ENCODE measurements at places on chromosomes 2 and 18.

- no peak for DNase-seq
Measured at GRCh38 chr2:67057901-67058703, 339.0 kb upstream of the ETAA1 start.

- no peak for DNase-seq
Measured at GRCh38 chr2:129800686-129801085, 178.8 kb upstream of the RAB6C start.

DNA sequence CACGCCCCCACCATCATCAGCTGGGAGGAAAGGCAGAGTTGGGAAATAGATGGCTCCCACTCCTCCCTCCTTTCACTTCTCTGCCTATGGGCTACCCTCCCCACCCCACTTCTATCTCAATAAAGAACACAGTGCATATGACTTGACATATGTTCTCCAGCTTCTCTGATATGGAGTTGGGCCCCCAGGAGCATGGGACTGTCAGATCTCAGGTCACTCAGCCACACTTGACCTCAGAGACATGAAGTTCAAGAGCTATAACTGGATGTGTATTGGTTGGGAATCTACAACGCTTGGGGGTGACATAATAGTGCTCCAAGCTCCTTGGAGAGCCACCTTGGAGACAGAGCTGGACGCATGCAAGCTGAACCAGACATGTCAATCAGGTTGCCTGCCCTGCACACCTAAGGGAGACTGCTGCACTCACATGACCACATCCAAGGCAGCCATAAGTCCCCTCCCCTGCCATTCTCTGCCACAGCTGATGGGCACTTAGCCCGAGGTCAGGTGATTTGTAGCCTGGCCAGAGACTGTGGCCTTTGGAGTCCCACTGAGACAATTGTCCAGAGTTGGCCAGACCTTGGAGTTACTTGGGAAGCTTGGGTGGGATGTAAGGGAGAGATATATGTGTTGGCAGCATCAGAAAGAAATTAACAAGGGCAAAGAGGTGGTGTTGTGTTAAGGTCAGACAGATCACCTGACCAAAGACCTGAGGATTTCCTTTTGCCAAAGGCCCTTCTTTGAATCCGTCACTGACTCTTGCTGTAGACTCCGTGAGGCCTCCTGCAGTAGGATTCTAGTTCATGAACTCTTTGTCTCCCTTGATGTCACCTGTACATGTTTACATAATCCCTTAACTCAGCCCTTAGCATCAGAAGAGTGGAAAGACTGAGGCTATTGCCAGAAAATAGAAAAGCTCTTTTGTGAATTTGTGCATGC lies 3.7 kb downstream of the INHA start:
- DNase-seq: no peak

- no peak for DNase-seq
Measured at GRCh38 chr18:56988022-56988421, 158.9 kb upstream of the BOD1L2 start.

DNA sequence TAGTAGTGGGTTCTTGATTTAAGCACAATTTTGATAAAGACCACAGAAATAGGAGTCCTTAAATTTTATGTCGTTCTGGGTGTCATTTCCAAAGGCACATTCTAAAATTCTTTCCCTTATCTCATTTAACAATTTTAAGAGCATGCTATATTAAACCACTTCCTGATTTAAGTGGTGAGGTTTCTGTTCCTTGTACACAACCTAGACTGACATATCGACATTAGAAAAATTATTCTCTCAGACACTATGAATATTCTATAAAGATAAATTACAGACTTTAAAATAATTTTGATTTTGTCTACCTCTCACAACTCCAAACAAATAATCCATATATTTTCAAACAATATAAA lies 923.8 kb downstream of the LRP1B start:
- no peak for DNase-seq

- no peak for DNase-seq
Measured at GRCh38 chr2:20223407-20224163, 1.3 kb downstream of the SDC1 start.

DNA sequence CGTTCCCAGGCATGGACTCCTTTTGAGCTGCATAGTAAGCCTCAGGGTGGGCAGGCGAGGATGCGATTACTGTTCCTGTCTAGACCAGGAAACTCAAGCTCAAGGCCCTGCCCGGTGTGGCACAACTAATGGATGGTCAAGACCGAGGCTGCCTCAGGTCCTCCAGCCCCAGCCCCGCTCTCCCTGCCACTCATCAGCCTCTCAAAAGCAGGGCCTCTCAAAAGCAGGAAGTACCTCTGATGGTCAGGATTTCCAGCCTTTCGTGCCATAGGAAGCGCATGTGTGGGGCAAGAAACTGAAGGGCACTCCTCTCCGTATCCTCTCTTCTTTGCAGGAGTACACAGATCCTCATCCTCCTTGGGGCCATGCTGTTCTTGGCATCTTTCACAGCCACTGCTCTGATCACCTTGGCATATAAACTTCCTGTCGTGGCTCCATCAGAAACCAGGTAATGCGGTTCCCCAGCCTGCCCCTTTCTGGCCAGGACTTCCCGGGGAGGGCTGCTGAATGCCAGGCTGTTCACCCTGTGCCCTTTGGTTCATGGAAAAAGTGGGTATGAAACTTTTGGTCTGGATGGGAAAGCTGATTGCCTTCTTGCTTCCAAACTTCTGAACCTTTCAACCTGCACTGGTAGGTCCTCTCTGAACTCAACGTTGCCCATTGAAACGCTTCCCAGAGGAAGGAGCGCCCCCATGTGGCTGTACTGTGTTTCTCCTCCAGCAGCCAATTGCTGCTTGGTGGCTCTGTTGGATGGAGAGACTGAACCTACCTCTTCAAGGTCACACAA lies 82.8 kb upstream of the SEC11C start:
- DNase-seq: no peak

DNA sequence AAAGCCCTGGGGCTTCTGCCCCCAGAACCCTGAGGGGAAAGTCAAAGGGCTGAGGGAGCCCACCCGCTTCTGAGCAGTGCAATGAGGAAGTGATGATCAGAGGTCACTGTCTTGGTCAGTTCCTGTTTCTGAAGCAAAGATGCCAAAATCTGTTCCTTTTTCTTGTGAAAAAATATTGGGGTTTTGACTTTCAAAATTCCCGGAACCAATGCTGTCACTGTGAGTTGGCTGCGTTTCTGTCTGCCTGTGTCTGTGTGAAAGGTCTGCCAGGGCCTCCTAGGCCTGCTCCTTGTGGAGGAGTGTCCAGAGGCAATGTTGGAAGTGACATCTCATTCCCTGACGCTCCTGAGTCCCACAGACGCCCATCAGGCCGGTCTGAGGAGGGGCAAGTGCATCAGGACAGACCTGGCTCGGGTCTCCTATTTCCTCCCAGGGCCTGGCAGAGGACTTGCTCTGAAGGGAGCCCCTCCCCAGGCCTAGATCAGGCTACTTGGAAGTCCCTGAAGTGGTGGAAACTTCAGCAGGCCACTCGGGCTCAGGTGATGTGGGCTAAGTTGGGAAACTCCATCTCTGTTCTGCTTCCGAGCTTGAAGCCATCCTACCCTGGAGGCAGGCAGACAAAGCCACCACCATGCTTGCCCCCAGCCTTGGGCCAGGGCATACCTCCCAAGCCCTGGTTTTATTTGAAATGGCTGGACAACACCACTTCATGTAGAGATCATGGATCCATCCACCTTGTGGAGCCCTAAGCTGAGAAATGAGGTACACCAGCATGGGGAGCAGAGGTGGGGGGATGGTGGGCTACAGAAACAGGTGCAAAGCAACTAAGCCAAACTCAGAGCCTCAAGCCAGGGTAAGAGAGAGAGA lies 51.0 kb downstream of the PKDCC start:
- DNase-seq: peak; percentile 54

GRCh38 chr2:83068714-83069113 lies 1390.4 kb downstream of the SUCLG1 start:
- DNase-seq: no peak

DNA sequence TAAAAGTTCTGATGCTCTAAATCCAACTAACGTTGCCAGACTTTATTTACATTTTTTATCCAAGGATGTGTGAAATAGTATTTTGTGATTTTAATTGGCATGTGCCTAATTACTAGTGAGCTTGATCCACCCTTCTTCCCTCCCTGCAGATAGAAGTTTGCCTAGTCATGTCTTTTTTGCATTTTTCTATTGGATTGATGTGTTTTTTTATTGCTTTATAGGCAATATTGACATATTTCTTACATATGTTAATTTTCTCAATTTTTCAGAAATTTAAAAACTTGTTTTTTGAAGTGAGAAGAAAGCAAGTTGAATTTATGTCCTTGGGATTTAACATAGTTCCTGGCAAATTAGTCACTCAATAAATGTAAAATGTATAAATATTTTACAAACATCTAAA lies 56.4 kb downstream of the EML4 start:
- no peak for DNase-seq

- DNase-seq: no peak
Measured at GRCh38 chr18:71250191-71250590, 961.3 kb downstream of the SOCS6 start.

- DNase-seq: peak; percentile 41
Measured at GRCh38 chr2:157903626-157904025, 27.5 kb upstream of the ACVR1 start.

GRCh38 chr18:79380816-79381806 lies 14.6 kb upstream of the NFATC1 start:
- peak; percentile 70 for DNase-seq

DNA sequence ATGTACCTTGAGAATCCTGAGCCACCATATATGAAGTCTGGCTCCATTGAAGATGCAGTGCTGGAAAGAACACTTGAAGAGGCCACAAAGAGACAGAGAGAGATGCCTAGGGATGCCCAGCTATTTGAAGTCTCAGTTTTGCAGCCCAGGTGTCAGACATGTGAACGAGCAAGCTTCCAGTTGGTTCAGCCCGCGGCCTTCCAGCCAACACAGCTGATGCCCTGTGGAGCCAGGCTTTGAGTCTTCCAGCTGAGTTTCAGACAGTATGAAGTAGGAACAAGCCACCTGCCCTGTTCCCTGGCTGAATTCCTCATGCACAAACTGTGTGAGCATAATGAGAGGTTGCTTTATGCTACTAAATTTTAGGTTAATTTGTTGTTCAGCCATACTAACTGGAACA lies 108.8 kb downstream of the SPHKAP start:
- DNase-seq: no peak

DNA sequence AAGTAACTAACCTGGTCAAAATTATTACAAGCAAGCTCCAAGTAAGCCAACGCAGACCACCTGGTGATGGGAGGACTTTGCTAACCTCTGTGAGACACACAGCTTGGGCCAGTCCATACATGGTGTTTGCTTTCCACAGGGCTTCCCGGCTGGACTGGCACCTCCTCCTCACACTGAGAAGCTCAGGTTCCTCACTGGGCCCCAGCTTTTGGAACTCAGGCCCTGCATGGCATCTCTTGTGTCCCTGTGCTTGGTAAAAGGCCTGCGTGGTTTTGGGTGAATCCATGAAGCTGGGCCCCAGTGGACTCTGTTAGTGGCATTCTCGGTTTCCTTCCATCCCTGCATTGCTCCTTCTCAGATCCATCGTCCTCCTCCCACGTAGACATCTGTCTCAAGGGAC lies 123.4 kb downstream of the VAPA start:
- DNase-seq: no peak

- no peak for DNase-seq
Measured at GRCh38 chr2:150784389-150784788, 296.9 kb upstream of the RND3 start.

DNA sequence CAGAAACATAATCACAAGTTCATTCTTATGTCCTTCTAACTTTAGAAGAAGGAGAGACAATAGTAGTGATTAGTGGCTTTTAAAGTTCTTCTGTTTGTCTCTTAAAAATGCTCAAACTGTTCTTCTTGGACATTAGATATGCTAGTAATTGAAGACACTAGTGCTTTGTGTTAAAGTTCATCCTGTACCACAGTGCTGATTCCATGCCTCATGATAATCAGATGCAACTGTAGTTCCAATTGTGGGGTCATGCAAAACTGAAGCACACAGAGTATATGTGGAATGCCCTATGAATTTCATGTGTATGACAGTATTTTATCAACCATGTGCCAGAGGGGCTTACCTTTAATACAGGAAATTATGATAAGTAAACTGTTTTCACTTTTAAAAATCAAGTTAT lies 11.4 kb upstream of the KCNJ13 start:
- no peak for DNase-seq

- no peak for DNase-seq
Measured at GRCh38 chr2:236874866-236875481, 210.7 kb upstream of the COPS8 start.

GRCh38 chr2:100077456-100077855 lies 64.9 kb downstream of the AFF3 start:
- DNase-seq: no peak

- no peak for DNase-seq
Measured at GRCh38 chr2:131389657-131390056, 25.7 kb upstream of the RAB6D start.

DNA sequence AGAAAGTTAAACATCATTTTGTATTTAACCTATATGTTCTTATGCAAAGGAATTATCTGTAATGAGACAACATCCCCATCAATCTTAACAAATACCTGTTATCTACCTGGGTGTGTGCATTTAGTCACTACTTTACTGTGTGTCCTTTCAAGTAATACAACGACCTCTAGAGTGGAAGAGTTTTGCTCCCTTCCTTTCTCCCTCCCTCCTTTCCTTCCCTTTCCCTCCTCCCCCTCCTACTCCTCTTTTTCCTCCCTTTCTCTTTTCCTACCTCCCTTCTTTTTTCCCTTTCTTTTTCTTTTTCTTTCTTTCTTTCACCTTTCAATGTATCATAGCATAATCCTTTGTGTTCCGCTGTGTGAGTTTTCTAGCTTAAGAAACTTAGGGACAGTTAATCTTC lies 532.3 kb downstream of the SLC4A3 start:
- DNase-seq: no peak

- no peak for DNase-seq
Measured at GRCh38 chr2:66901344-66901743, 466.4 kb downstream of the MEIS1 start.

- DNase-seq: no peak
Measured at GRCh38 chr2:19358242-19359020, at the start of gene OSR1. TSS of gene OSR1 (minus strand) at chr2:19358623. CDS start at chr2:19353805, 4,818 bp downstream.

DNA sequence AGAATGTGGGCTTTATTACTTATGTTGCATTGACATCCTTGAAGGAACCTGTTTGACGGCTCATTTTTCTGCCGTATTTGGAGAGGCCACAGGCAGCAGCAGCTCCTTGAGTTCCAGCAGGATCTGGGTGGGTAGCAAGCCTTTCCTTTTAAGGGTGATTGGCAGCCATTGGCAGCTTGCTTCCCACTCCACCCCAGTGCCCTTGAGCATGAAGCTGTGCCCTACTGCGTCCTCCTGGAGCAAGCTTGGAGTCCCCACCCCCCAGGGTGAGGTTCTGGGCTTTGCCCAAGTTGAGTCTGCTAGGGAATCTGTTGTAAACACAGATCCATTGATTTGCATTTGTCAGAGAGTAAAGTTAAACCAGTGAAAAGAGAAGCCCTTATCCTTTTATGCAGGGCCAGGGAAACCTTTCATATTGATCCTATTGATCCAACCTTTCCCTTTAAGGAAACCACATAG lies 9.2 kb downstream of the ONECUT2 start:
- DNase-seq: no peak

- no peak for DNase-seq
Measured at GRCh38 chr2:53234548-53234903, 533.1 kb upstream of the CHAC2 start.

DNA sequence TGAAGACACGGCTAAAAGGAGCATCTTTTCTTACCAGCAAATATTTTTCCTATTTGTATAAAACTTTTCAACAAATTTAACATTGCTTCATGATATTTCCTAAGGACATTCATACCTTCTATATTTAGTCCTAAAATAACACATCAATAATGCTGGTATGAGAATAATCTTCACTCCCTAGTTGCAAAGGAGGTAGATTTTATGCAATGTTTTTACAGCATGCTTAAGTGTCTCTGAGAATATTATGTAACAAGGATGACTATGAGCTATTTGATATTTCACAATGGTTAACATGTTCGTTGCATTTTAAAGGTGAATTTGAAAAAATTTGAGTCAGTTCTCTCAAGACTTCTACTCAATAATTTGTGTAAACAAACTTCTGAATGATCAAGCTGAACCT lies 506.7 kb downstream of the NUP35 start:
- no peak for DNase-seq

Measured in Ammon's horn (tissue), 1 donor.